Stimulated activated naive CD4-positive, alpha-beta T cell treated with Interleukin-2 at 50 U/mL for 16 hours (primary cell): ENCODE measurements at places on chromosomes 1 and 21.

DNA sequence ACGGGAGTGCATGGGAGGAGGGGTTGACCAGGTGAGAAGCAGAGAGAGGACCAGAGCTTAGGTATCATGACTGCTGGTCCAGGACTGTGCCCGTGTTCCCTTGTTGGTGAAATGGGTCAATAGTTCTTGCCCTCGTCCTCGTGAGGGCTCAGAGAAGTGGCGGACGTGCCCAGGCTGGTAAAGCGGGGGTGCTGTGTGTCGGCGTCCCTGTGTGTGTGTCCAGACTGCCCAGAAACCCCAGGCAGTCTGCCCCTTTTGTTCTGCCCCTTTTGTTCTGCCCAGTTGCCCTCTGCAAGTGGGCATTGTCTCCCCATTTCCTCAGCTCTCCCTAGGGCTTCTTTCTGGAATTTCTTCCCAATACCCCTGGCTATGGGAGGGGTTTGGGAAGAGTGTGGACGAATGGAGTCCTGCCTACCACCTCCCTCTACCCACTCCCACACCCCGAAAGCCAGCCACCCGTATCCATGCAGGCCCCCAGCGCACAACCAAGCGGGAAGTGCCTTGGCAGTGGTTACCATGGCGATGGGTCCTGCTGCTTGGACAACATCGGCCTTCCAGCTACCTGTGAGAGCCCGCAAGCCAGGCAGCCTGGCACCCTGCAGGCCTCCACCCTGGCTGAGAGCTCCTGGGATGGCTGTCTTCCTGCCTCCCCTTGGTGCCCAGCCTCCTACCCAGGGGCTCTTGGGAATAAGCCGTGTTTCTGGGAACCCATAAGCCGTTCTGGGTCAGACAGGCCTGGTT, 34.7 kb downstream of the ACOT11 start:
- DNase-seq = no peak

DNA sequence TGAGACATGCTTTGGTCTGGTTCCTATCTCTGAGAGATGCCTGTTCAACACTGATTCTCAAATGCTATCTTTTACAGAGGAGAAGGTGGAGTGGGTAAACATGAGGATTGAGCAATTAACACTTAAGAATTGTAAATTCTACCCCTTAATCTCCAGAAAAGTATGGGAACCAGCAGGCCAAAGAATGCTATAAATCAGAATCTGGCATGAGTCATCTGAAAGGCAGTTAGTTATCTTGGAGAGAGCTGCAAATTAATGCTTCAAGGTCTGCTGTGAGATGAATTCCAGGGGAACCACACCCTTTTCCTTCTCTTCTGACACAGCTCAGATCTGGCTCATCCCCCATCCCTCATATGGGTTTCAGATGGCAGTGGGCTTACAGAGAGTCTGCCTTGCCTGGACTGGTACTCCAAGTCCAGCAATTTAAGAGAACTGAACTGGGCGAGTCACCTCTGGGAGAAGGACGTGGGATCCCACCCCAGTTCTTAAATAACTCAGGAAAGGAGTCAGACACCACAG, 5.2 kb downstream of the S100A10 start:
- no peak for DNase-seq

DNA sequence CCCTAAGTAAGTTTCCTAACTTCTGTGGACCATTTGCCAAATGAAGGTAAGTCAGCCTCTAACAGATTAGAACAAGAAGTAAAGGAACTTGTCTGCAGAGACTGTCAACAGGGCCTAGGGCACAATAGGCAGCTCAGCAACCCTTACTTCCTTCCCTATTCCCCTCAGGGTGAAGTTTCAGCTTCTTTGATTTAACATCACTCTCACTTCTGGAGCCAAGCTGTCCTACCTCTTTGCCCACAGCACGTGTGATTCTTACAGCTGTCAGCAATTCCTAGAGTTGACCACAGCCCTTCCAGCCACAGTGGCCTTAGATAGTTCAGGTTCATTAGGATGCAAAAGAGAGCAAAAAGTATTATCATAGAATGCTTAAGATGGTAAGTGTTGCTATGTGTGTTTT, 7.6 kb upstream of the EIF4G3 start:
- no peak for DNase-seq

GRCh38 chr1:212167098-212167497, 118.1 kb upstream of the PPP2R5A start:
- no peak for DNase-seq

DNA sequence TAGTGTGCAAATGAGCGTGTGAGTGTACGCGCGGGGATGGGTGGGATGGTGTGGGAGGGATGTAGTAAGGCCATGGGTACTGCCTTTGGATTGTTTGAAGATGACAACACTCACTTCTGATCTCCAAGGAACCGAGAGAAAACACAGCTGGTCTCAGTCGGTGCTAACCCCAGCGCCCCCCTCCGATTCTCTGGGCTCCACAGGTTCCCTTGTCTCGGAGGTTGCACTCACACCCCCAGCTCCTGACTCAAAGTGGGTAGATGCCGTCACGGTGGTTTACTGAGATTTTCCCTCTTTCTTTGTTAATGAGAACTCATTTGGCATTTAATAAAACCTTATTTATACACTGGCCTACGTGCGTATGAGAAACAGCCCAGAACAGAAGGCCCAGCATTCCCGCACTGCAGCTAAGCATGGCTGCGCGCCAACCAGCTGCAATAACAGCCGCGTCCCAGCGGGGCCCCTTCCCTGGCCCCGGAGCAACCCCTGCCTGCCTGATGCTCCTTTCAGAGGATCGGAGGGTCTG, 25.8 kb downstream of the ABCA4 start:
- no peak for DNase-seq
